Activated naive CD8-positive, alpha-beta T cell treated with anti-CD3 and anti-CD28 coated beads for 36 hours (primary cell): ENCODE measurements at places on chromosomes 12 and 14. TPM values are rescaled to one million over a fixed set of nuclear protein-coding genes. Genes with fewer than 3 reads are reported as not detected.

- H3K27me3 ChIP-seq: no peaks in the 10 kb centered on the region
- peaks cover 14% of the 10 kb centered on the region for H3K4me1 ChIP-seq
- no peak overlapping the region for H3K27ac ChIP-seq
- H3K36me3 ChIP-seq: peaks cover 2% of the 10 kb centered on the region
- DNase-seq: no peak
Measured at GRCh38 chr12:46299851-46300250, 31.0 kb upstream of the SLC38A1 start.

DNA sequence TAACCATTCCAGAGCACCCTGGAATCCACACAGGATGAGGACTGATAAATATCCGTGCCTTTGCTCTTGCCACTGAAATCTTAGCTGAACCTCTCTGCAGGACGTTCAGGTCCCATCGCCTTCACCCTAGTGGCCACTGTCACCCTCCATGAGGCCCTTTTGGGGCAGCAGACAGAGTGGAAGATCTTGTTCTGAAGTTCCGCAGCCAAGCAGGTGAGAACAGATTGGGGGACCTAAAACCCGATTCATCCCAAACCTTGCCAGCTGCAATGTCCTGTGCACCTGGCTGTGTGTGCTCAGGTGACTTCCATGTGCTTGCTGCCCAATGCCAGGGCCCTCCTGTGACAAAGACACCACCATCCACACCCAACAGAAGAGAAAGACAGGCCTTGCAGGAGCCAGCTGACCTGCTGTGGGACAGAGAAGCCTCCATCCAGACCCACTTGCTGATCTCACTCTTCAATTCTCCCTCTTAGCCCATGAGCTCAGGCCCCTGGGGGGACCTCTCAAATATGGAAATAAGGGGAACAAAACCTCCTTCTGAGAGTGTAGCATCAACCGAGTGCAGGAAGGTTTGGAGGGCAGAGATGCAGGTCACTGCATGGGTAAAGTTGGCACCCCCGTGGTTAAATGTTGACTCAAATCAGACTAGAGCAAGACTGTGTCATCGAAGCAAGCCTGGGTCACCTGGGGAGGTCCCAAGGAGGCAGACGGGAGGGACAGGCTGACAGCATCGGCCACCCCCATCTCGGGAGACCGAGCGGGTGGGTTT, 308.7 kb upstream of the DIO3 start:
- no peaks in the 10 kb centered on the region for H3K36me3 ChIP-seq
- H3K27ac ChIP-seq: no peak overlapping the region
- no peak overlapping the region for H3K4me3 ChIP-seq
- H3K27me3 ChIP-seq: peaks cover 14% of the 10 kb centered on the region

DNA sequence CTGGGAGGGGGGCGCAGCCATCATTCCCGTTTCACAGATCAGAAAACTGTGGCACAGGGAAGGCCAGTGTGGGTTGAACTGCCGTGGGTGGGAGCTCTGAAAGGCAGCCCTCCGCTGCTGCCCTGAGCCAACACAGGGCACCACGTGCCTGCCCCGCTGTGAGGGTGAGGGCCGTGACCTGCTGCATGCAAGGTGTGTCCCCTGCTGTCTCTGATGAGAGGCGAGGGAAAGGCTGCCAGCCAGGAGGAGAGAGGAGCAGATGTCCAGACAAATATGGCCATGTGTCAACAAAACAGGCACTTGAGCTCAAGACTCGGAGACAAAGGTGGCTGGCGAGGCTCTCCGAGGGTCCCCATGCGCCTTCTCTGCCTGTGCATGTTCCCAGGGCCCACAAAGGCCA, 108.8 kb downstream of the RBM19 start:
- H3K4me3 ChIP-seq: no peak overlapping the region
- H3K27me3 ChIP-seq: no peaks in the 10 kb centered on the region
- DNase-seq: no peak
- H3K36me3 ChIP-seq: peaks cover 10% of the 10 kb centered on the region

- H3K36me3 ChIP-seq: peaks cover 17% of the 10 kb centered on the region
- H3K4me1 ChIP-seq: peaks cover 2% of the 10 kb centered on the region
- H3K27me3 ChIP-seq: no peaks in the 10 kb centered on the region
- DNase-seq: no peak
Measured at GRCh38 chr14:74826574-74826973, 49.4 kb downstream of the PROX2 start.

SPX gene
- total RNA-seq: 0.31 TPM

DNA sequence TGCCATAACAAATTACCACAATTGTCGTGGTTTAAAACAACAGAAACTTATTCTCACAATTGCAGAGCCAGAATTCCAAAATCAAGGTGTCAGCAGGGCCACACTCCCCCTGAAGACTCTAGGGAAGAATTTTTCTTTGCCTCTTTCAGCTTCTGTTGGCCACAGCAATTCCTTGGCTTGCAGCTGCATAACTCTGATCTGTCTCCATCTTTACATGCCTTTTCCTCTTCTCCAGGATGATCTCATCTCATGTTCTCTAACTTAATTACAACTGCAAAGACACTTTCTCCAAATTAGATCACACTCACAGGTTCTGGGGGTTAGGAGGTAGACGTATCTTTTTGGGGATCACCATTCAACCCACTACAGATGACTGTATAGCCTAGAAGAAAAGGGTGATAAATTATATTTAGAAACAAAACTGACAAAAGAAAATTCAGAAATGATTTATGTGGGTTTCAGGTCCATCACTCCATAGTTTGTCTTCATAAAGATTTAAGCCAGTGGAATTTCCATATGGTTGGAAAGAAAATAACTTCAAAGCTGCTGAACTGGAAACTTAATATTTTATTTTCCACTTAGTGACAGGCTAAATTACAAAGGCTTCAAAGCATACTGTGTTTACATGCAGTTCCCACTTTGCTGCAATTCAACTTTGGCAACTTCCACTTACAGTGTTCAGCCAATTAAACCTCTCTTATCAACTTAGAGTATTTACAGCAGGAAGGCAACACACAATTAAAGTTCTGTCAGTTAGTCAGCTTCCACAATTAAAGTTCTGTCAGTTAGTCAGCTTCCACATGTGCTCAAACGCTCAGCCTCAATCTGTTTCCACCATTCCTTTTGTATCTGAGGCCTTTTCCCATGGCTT, 213.3 kb downstream of the EPS8 start:
- peaks cover 40% of the 10 kb centered on the region for H3K36me3 ChIP-seq
- no peak for DNase-seq
- H3K27ac ChIP-seq: peak overlapping the region; percentile 73

DNA sequence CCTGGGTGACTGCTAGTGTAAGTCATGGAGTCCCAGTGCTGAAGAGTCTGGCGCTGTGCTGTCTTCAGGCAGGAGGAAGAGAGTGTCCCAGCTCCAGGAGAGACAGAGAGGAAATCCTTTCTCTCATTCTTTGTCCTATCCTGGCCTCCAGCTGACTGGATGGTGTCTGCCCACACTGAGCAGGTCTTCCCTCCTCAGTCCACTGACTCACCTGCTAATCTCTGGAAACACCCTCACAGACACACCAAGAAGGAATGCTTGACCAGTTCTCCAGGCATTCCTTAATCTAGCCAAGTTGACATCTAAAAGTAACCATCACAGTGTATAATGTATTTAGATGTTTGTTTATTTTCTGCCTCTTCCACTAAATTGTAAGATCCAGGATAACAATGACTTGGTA, 53.9 kb downstream of the EMP1 start:
- no peaks in the 10 kb centered on the region for H3K36me3 ChIP-seq
- no peak overlapping the region for H3K4me3 ChIP-seq
- H3K4me1 ChIP-seq: no peaks in the 10 kb centered on the region
- peaks cover 5% of the 10 kb centered on the region for H3K27me3 ChIP-seq
- H3K27ac ChIP-seq: no peak overlapping the region
- no peak for DNase-seq

DNA sequence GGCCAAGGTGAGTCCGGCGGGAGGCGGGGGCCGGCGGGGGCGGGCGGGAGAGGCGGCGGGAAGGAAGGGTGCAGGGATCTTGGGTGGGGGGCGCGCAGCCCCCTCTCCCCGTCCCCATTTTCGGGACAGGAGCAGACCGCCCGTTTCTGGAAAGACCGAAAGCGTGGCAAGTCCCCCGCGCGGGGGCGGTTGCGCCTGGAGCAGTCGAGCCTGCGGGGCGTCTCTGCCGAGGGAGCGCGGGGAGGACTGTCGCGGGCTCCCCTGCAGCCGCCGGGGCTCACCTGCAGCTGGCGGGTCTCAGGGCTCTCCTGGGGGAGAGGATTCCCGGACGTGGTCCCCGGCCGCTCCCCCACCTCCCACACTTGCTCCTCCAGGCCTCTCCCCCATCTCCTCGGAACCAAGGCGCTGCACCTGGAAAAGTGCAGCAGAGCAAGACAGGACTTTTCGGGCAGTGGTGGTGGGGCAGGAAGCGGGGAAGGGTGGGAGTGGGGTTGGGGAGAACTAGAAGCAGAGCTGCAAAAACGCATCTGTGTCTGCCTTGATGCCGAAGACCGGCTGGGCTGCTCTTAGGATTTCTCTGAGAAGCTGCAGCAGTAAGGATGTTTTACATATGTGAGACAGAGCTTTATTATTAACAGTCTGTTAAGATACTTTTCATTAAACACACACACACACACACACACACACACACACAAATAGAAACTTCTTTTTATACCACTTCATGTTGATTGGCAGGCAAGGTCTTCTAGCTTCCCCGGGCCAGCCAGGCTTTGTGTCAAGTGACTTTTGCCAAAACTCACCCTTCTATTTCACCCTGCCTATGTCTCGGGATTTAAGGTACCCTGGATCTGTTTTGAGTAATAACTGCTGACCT, 677 bp downstream of the C12orf75 start:
- peaks cover 42% of the 10 kb centered on the region for H3K4me1 ChIP-seq
- no peaks in the 10 kb centered on the region for H3K27me3 ChIP-seq
- H3K4me3 ChIP-seq: peak overlapping the region; percentile 78
- peak overlapping the region; percentile 50 for H3K27ac ChIP-seq
- peak; percentile 59 for DNase-seq

DNA sequence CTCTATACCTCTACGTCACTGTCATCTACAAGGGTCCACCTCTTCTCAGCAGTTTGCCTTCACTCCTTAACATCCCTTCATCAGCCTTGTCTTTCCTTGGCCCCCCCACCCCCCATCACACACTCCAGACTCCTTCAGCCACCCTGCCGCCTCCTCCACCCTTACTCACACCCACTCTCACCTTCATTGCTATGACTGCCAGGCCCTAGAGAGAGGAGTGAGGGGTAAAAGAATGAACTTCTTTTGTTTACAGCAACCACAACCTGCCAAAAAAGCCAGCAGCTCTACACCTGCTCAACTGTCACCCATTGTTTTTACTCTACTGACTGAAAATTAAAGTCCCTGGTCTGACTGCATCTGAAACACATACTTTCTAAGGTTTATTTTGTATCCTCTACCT, 112.8 kb downstream of the DUSP6 start:
- H3K4me1 ChIP-seq: peaks cover 32% of the 10 kb centered on the region
- no peak for DNase-seq
- no peak overlapping the region for H3K27ac ChIP-seq
- no peak overlapping the region for H3K4me3 ChIP-seq
- no peaks in the 10 kb centered on the region for H3K27me3 ChIP-seq
- H3K36me3 ChIP-seq: peaks cover 10% of the 10 kb centered on the region

SERPINA5 gene
- not detected for total RNA-seq

GRCh38 chr14:58109744-58110143, 42.3 kb downstream of the ARMH4 start:
- peaks cover 2% of the 10 kb centered on the region for H3K4me1 ChIP-seq
- no peak for DNase-seq
- H3K4me3 ChIP-seq: no peak overlapping the region
- H3K36me3 ChIP-seq: no peaks in the 10 kb centered on the region
- no peak overlapping the region for H3K27ac ChIP-seq

- no peaks in the 10 kb centered on the region for H3K27me3 ChIP-seq
- no peak overlapping the region for H3K4me3 ChIP-seq
- H3K36me3 ChIP-seq: no peaks in the 10 kb centered on the region
- no peak overlapping the region for H3K27ac ChIP-seq
- H3K4me1 ChIP-seq: no peaks in the 10 kb centered on the region
- DNase-seq: no peak
Measured at GRCh38 chr12:78181544-78182162, 351.0 kb downstream of the NAV3 start.

GUCY2C gene
- not detected for total RNA-seq

DNA sequence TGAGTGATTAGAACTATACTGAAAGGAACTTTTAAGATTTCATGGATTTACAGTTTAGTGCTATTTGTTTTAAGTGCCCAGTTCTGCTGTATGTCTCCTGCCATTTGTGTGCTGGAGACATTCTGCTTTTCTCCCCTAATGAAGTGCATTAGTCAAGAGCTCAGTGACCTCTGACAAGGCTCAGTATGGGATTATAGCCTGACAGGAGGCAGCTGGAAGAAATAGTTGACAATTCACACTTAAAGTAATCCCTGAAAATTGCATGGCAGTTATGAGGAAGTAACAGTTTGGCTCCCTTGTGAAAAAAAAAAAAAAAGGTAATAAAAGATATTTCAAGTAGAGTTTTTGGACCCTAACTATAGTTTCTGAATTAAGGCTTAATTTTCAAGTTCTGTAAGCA, 70.3 kb downstream of the ALX1 start:
- no peaks in the 10 kb centered on the region for H3K36me3 ChIP-seq
- no peak overlapping the region for H3K4me3 ChIP-seq
- H3K27me3 ChIP-seq: no peaks in the 10 kb centered on the region
- no peak overlapping the region for H3K27ac ChIP-seq
- H3K4me1 ChIP-seq: no peaks in the 10 kb centered on the region

DNA sequence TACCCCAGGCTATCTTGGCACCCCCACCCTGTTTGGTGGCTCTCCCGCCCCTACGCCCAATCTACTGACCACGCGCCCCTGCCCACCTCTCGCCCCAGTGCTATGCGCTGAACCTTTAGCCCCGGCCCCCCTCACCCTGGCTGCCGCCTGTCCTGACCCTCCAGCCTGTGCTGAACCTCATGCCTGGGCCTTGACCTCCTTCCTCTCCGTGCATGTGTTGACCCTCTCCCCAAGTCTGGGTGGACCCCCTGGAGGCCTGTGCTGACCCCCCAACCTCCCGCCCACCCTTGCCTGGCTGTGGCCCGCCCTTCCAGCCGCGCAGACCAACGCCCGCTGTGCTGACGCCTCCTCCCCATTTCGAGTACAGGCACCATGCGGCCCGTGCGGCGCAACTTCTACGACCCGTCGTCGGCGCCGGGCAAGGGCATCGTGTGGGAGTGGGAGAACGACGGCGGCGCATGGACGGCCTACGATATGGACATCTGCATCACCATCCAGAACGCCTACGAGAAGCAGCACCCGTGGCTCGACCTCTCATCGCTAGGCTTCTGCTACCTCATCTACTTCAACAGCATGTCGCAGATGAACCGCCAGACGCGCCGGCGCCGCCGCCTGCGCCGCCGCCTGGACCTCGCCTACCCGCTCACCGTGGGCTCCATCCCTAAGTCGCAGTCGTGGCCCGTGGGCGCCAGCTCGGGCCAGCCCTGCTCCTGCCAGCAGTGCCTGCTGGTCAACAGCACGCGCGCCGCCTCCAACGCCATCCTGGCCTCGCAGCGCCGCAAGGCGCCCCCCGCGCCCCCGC, 20.7 kb downstream of the DTX1 start:
- no peaks in the 10 kb centered on the region for H3K27me3 ChIP-seq
- H3K27ac ChIP-seq: no peak overlapping the region
- no peak for DNase-seq
- peaks cover 14% of the 10 kb centered on the region for H3K4me1 ChIP-seq
- H3K36me3 ChIP-seq: no peaks in the 10 kb centered on the region

TAS2R9 gene
- total RNA-seq: not detected

SRRM4 gene
- total RNA-seq: not detected

DPPA3 gene
- total RNA-seq: not detected
